ENCODE measurements at places on chromosomes 5 and 9. TPM values are rescaled to one million over a fixed set of nuclear protein-coding genes. Genes with fewer than 3 reads are reported as not detected.

Gene ARID3C
- polyA plus RNA-seq: not detected

Gene ZNF608
- polyA plus RNA-seq: 4.4 TPM

Gene APBA1
- polyA plus RNA-seq: 0.46 TPM

Gene TNFSF15
- 0.74 TPM for polyA plus RNA-seq

Gene CCDC192
- not detected for polyA plus RNA-seq

Gene ENTREP1
- 1.3 TPM for polyA plus RNA-seq

Gene LCN1
- not detected for polyA plus RNA-seq

Gene SV2C
- polyA plus RNA-seq: under 0.01 TPM

Gene SPINK7
- not detected for polyA plus RNA-seq

Gene WDR38
- polyA plus RNA-seq: not detected

Gene ADAMTS19
- 0.01 TPM for polyA plus RNA-seq

Gene TCOF1
- 34.8 TPM for polyA plus RNA-seq

Gene LRRTM2
- 0.76 TPM for polyA plus RNA-seq

Gene LPAR1
- 29.7 TPM for polyA plus RNA-seq

Gene CD72
- polyA plus RNA-seq: 0.49 TPM

Gene FOXD4
- 0.10 TPM for polyA plus RNA-seq

Gene SPINK6
- 5.3 TPM for polyA plus RNA-seq

Gene GGTA1
- not detected for polyA plus RNA-seq

Gene CDH12
- polyA plus RNA-seq: not detected

All from mammary epithelial cell (primary cell).